ENCODE measurements at places on chromosomes 2 and 18.
A peak's percentile ranks its signal among the peaks of the same experiment; 100 is the strongest.

DNA sequence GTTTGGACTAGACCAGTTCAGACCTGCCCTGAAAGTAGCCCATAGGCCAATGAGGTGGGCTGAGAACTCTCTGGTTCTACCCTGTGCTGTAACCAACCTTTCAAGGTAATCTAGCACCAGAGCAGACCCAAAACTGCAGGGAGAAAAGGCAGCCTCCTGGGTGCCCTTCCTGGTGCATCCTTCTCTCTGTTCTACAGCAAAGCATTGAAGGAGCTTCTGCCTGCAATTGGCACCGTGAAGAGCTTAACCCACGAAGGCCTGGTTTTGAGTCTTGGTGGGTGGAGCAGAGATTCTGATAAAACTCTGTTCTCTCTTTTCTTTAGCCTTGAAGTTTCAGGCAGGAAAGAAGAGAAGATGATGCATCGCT lies 55.5 kb downstream of the LIPG start:
- no peak for DNase-seq

DNA sequence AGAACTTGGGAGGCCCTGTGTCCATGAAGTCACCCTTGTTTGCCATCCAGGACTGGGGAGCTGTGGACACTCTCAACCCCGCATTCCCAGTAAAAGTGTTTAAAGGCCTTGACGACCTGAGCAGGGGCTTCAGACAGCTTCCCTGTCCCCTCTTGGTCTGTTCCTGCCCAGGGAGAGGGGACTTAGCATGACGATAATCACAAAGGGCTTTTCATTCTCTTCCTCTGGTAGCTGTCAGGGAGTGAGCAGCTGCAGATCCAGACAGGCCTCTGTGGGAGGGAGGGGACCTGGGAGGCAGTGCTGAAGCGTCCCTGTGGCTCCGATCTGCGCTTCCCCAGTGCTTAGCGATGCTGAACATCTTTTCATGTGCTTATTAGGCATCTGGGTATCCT lies 77.8 kb upstream of the HS6ST1 start:
- no peak for DNase-seq

DNA sequence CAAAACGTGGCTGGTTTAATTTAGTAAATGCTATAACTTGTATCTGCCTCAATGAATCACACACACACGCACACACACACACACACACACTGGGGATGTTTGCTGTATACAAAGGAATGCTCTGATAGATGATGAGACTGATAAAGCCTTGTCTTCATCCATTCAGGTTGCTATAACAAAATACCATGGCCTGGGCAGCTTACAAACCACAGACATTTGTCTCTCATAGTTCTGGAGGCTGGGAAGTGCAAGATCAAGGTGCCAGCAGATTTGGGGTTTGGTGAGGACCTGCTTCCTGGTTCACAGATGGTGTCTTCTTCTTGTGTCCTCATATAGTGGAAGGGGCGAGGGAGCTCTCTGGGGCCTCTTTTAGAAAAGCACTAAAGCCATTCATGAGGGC lies 149.5 kb upstream of the HDAC4 start:
- DNase-seq, result no peak

DNA sequence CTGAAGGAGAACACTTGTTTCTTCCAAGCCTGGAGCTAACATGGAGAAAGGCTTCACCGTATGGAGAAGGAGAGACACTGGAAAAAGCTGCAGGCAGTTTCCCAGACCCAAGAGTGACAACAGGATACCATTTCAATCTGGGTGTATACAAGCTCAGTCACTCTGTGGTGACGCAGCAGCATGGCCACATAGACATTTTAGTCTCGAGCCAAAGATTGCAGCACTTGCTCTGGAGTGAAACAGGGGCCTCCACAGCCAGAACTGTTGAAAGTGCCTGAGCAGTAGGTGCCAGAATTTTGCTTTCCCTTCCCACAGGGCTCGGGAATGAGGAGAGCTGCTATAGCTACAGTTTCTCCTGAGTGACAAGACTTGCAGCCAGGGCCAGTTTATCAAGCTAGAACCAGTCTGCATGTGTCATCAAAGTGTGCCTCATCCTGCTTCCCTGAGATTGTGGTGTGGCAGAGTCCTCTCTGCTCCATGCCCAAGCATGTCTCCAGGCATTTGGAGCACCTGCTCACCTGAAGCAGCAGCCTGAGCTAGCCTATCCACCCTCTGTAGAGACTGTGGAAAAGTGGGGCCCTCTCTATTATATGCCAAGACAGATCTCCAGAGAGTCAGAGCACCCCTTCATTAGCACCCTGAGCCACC lies 234.6 kb upstream of the CDH19 start:
- DNase-seq, result no peak

GRCh38 chr18:22168360-22168921 lies 948 bp upstream of the GATA6 start:
- DNase-seq, result peak; percentile 25

GRCh38 chr2:39683022-39683699 lies 17.4 kb downstream of the TMEM178A start:
- DNase-seq, result no peak

- peak; percentile 36 for DNase-seq
Observed at GRCh38 chr2:7427293-7428060, 510.3 kb downstream of the RNF144A start.

DNA sequence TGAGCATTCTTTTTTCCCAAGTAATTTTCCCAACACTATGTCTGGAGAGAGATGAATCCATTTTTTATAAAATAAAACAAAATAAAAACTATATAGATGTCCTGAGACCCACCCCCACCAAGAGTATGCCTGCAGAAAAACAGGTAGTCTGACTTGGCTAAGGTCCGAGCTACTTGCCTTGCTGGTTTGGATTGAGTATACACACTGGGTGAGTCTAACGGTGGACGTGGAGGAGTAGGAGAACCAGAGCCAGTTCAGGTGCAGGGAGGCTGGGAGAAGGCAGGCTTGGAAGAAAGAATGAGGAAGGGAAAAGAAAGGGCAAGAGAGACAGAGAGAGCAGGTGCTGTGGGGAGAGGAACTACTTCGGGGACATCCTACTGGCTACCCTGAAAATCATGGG lies 21.3 kb upstream of the AFTPH start:
- DNase-seq, result no peak

Data from activated gamma-delta T cell treated with Interleukin-2 at 50 U/mL for 16 hours (primary cell).